Activated B cell treated with CpG ODN at 0.5 μM for 24 hours (primary cell): ENCODE measurements at places on chromosomes 7 and 10.

GRCh38 chr10:99595770-99596465 is 24.3 kb downstream of the SLC25A28 start:
- no peaks in the 10 kb centered on the region for H3K27me3 ChIP-seq
- no peaks in the 10 kb centered on the region for H3K36me3 ChIP-seq
- H3K4me3 ChIP-seq: no peak overlapping the region

GRCh38 chr10:111506266-111507034 is 429.6 kb downstream of the ADRA2A start:
- no peaks in the 10 kb centered on the region for H3K36me3 ChIP-seq
- no peak overlapping the region for H3K4me3 ChIP-seq
- no peak for DNase-seq
- no peak overlapping the region for H3K27ac ChIP-seq

DNA sequence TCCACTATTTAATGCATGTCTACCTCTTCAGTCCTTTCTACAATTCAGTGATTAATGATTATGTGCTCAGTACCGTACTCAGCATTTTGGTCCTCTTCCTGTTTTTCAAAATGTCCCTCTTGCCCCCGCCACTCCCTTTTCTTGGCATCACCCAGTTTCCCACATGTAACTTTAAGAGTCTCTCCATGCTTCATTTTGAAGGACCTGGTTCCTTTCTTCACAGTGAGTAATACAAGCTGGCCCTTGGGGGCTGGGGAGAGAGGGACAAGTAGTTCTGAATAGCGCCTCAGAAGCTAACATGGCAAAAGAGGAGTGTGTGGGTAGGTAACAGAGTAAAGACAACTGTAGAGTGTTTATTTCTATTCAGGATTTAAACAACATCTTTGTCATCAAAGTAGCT is 34.6 kb upstream of the SLIT1 start:
- H3K27me3 ChIP-seq: no peaks in the 10 kb centered on the region
- H3K4me3 ChIP-seq: no peak overlapping the region
- H3K27ac ChIP-seq: no peak overlapping the region
- H3K36me3 ChIP-seq: peaks cover 30% of the 10 kb centered on the region
- no peak for DNase-seq

DNA sequence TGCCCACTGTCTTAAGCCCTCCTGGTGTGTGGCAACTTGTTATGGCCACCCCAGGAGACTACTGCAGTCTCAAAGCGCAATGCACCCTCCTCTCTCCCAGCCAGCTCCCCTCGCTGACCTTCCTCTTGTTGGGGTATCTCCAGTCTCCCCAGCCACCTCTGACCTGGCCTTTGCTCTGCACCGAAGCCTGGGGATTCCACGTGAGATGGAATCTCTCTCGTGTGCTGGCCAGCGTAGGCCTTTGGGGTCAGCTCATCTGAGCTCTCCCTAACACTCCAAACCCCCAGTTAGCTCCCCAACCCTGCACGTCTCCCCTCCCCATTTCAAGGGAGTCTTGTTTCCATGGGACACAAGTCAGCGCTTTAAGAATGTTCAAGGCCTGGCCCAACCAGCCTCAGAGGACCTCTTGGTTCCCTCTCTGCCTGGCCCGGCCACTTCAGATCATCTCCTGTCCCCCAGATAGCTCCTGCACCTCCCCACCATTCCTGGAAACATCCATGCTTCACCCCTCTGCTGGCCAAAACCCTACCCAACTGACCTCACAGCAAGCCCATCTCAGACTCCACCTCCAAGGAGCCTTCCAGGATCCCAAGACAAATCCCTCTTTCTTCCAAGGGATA is 11.2 kb downstream of the ITPRIP start:
- DNase-seq: no peak
- H3K4me3 ChIP-seq: no peak overlapping the region
- peak overlapping the region; percentile 68 for H3K27ac ChIP-seq
- no peaks in the 10 kb centered on the region for H3K27me3 ChIP-seq

DNA sequence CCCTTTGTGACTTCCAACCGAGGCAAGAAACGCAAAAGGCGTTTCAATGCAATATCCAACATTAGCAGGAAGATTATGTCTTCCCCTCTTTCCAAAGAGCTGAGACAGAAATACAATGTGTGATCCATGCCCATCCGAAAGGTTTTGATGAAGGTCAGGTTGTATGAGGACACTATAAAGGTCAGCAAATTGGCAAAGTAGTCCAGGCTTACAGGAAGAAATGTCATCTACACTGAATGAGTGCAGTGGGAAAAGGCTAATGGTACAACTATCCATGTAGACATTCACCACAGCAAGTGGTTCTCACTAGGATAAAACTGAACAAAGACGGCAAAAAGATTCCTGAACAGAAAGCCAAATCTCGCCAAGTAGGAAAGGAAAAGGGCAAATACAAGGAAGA is 27.8 kb upstream of the DNA2 start:
- peaks cover 47% of the 10 kb centered on the region for H3K36me3 ChIP-seq
- no peaks in the 10 kb centered on the region for H3K4me1 ChIP-seq
- DNase-seq: no peak
- H3K27me3 ChIP-seq: no peaks in the 10 kb centered on the region

- peaks cover 23% of the 10 kb centered on the region for H3K4me1 ChIP-seq
- H3K27ac ChIP-seq: no peak overlapping the region
- H3K4me3 ChIP-seq: no peak overlapping the region
- no peak for DNase-seq
- no peaks in the 10 kb centered on the region for H3K36me3 ChIP-seq
- no peaks in the 10 kb centered on the region for H3K27me3 ChIP-seq
Observed at GRCh38 chr7:47661051-47661714, 79.3 kb upstream of the TNS3 start.

- H3K4me1 ChIP-seq: peaks cover 78% of the 10 kb centered on the region
- no peaks in the 10 kb centered on the region for H3K36me3 ChIP-seq
- DNase-seq: no peak
- peak overlapping the region; percentile 32 for H3K4me3 ChIP-seq
Observed at GRCh38 chr7:116161728-116162127, 48.6 kb upstream of the TES start.

DNA sequence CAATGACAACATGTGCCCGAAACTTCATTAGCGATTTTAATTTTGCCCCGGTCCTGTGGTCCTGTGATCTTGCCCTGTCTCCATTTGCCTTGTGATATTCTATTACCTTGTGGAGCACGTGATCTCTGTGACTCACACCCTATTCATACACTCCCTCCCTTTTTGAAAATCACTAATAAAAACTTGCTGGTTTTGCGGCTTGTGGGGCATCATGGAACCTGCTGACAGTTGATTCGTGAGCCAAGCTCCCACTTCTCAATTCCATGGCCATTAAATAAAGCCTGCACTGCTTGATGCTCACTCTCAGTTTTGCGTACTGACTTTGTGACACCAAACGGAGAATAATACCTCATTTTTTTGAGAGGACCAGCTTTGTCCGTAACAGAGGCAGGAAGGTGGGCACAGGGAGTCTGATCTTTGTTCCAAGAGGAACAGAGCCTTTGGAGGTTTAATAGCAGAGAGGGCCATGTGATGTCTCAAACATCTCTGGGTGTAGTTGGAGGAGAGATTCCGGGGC is 3.8 kb upstream of the ADAMTS14 start:
- no peak overlapping the region for H3K4me3 ChIP-seq
- H3K27ac ChIP-seq: no peak overlapping the region
- H3K4me1 ChIP-seq: peaks cover 24% of the 10 kb centered on the region
- H3K36me3 ChIP-seq: no peaks in the 10 kb centered on the region

DNA sequence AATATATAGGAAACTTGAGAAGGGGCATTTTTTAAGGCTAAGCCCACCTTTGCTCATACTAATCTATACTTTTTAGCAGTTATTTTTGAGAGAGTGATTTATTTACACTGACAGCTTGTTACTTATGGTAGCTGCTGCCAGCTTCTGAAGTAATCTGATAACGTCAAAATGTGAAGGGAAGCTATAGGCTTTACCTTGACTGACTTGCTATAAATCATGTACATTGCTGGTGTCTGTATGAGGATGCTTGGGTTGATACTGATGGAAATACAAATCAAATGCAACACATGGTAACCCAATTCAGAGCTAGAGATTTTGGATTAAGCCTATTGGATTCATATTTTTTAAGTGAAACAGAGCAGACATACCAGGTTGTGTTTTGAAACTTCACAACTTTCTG is 299.4 kb downstream of the LRMDA start:
- no peaks in the 10 kb centered on the region for H3K27me3 ChIP-seq
- no peak overlapping the region for H3K27ac ChIP-seq

DNA sequence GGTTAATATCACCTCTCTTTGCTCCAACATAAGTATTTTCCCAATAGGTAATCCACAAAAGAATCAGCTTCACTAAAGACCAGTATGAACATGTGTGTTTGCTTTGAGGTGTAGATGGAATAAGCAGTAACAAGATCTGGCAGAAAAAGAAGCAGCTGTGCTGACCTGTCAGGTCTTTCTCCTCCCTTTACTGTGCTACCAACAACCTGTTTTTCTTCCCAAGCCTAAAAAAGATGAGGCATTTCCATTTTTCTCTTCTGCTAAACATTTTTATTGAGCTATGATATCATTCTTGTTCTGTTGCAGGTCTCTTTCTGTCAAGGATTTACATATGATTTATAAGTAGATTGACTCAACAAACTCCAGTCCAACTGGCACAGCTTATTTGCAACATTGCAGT is 315.2 kb upstream of the GLI3 start:
- no peaks in the 10 kb centered on the region for H3K27me3 ChIP-seq
- no peak overlapping the region for H3K4me3 ChIP-seq
- no peak for DNase-seq
- H3K36me3 ChIP-seq: no peaks in the 10 kb centered on the region
- H3K27ac ChIP-seq: no peak overlapping the region

GRCh38 chr10:110556969-110557601 is 10.4 kb upstream of the SMC3 start:
- DNase-seq: no peak
- H3K36me3 ChIP-seq: no peaks in the 10 kb centered on the region
- no peak overlapping the region for H3K27ac ChIP-seq
- peaks cover 2% of the 10 kb centered on the region for H3K4me1 ChIP-seq
- no peak overlapping the region for H3K4me3 ChIP-seq
- peaks cover 15% of the 10 kb centered on the region for H3K27me3 ChIP-seq

DNA sequence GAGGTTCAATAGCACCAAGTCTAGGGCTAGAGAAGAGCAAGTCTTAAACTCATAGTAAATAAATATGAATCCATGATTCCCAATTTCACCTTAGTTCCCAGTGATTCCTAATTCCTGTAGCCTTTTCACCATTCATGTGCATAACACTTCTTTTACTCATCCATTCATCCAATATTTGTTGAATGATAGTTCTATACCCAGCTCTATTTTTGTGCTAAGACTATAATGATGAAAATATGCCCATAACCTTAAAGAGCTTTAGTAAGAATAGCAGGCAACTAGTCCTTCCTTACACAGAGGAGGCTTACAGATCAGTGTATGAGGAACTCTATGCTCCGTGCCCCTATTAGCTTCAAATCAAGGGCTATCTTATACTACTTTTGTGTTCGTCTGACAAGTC is 280.2 kb upstream of the CHRM2 start:
- DNase-seq: no peak
- H3K36me3 ChIP-seq: no peaks in the 10 kb centered on the region
- no peaks in the 10 kb centered on the region for H3K4me1 ChIP-seq
- no peak overlapping the region for H3K27ac ChIP-seq

DNA sequence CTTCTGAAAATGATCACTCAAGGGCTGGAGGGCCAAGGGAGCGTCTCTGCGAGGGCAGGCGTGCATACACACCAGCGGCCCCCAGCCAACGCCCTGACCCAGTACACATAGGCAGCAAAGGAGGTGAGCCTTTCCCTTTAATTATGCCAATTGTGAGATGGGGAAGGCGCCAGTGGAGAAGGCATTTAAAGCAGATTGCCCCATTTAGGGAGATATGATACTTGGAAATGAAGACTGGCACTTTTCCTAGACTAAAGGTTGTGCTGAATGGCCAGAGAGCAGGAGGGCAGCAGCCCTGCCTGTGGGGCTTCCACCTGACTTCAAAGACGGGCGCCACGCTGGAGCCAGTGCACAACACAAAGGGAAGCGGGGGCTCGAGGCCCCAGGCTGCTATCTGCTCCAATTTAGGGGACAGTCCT is 24.1 kb downstream of the HIPK2 start:
- H3K4me3 ChIP-seq: no peak overlapping the region
- no peak overlapping the region for H3K27ac ChIP-seq
- H3K36me3 ChIP-seq: peaks cover 10% of the 10 kb centered on the region
- peaks cover 7% of the 10 kb centered on the region for H3K4me1 ChIP-seq

GRCh38 chr10:124621637-124622036 is 122.5 kb downstream of the FAM53B start:
- H3K36me3 ChIP-seq: peaks cover 32% of the 10 kb centered on the region
- H3K4me3 ChIP-seq: no peak overlapping the region
- peaks cover 99% of the 10 kb centered on the region for H3K4me1 ChIP-seq
- no peaks in the 10 kb centered on the region for H3K27me3 ChIP-seq
- no peak for DNase-seq

GRCh38 chr10:117255835-117256460 is 15.0 kb downstream of the SLC18A2 start:
- peaks cover 15% of the 10 kb centered on the region for H3K27me3 ChIP-seq
- no peaks in the 10 kb centered on the region for H3K4me1 ChIP-seq
- no peak overlapping the region for H3K4me3 ChIP-seq
- no peak for DNase-seq
- no peak overlapping the region for H3K27ac ChIP-seq
- no peaks in the 10 kb centered on the region for H3K36me3 ChIP-seq

DNA sequence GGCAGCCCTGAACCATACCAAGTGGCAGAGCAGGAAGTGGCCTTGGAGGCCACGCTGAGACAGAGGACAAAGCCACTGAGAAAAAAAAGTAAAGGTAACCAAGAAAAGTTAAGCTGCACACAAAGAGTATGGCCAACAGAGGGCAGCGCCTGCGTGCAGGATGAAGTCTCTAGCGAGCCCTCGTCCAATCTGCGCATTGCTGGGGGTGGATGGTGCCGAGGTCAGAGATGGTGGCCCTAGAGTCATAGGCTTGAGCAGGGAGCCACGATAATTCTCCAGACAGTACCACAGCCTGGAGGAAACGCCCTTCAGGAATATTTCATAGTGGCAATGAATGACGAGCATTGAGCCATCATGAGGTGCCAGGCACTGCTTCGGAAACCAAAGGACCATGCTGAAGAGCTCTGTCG is 9.7 kb downstream of the ATP6V0E2 start:
- H3K27ac ChIP-seq: no peak overlapping the region
- no peak overlapping the region for H3K4me3 ChIP-seq
- peaks cover 21% of the 10 kb centered on the region for H3K4me1 ChIP-seq
- DNase-seq: no peak
- H3K36me3 ChIP-seq: peaks cover 2% of the 10 kb centered on the region

DNA sequence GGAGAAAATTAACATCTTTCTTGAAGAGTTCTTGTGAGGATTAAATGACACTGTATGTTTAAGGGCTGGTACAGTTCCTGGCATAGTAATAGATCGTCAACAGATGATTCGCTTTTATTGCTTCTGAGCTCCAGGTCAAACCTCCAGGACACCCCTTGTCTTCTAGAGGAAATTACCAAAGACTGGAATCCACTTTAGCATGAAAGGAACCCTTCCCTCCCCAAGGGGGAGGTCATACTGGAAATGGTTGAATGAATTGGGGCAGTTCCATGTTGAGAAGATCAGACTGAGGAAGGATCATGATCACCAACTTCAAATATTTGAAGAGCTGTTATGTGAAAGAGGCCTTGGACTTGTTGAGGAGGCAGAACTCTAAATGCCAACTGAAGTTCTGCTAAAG is 8.9 kb downstream of the NFE2L3 start:
- no peaks in the 10 kb centered on the region for H3K36me3 ChIP-seq
- peaks cover 30% of the 10 kb centered on the region for H3K4me1 ChIP-seq
- no peak overlapping the region for H3K4me3 ChIP-seq
- H3K27me3 ChIP-seq: no peaks in the 10 kb centered on the region
- no peak overlapping the region for H3K27ac ChIP-seq

GRCh38 chr10:100656454-100656853 is 88.9 kb upstream of the PAX2 start:
- H3K27ac ChIP-seq: no peak overlapping the region
- no peak overlapping the region for H3K4me3 ChIP-seq
- H3K36me3 ChIP-seq: no peaks in the 10 kb centered on the region
- DNase-seq: no peak
- peaks cover 26% of the 10 kb centered on the region for H3K4me1 ChIP-seq

GRCh38 chr10:18659819-18660535 is 746 bp downstream of the ARL5B start:
- H3K4me3 ChIP-seq: peak overlapping the region; percentile 98
- peak overlapping the region; percentile 95 for H3K27ac ChIP-seq
- no peak for DNase-seq
